ENCODE measurements at places on chromosomes 2 and 18.
A peak's percentile ranks its signal among the peaks of the same experiment; 100 is the strongest.

GRCh38 chr2:192288295-192288694 lies 93.6 kb upstream of the TMEFF2 start:
- DNase-seq, result peak; percentile 56

GRCh38 chr2:190804182-190804795 lies 76.3 kb upstream of the GLS start:
- peak; percentile 59 for DNase-seq

DNA sequence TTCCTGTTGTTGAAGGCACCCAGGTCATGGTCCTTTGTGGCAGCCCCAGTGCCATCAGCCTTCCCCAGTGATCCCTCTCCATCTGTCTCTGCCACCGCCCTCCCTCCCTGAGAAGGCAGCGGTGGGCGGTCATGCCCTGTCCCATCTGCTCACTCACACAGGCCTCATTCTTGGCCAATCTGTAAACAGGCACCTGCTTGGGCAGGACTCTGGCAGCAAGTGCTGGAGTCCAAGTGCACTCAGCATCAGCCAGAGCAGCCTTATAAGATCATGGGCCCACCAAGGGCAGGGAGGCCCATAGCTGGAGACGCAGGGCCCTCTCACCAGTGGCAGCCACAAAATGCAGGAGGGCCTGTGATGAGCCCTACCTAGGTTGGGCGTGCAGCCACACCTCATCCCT lies 140.9 kb downstream of the TWIST2 start:
- no peak for DNase-seq

DNA sequence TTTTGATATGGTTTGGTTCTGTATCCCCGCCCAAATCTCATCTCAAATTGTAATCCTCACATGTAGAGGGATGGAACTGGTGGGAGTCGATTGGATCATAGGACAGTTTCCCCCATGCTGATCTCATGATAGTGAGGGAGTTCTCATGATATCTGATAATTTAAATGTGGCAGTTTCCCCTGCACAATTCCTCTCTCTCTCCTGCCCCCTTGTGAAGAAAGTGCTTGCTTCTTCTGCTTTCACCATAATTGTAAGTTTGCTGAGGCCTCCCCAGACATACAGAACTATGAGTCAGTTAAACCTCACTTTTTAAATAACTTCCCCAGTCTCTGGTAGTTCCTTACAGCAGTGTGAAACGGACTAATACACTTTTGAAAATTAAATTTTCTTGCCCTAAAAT lies 12.3 kb upstream of the KCNJ3 start:
- DNase-seq, result peak; percentile 12

GRCh38 chr2:149038442-149039212 lies at the start of gene LYPD6B:
Gene LYPD6B (plus strand): TSS chr2:149038699. CDS start chr2:149130949, 92,250 bp downstream.
- DNase-seq, result peak; percentile 60

- DNase-seq, result no peak
Measured at GRCh38 chr2:223722226-223722625, 115.2 kb downstream of the AP1S3 start.

- peak; percentile 17 for DNase-seq
Measured at GRCh38 chr2:169734169-169734847, 676 bp downstream of the KLHL23 start.

GRCh38 chr2:156147594-156148330 lies 184.8 kb downstream of the NR4A2 start:
- DNase-seq, result no peak

GRCh38 chr2:229296536-229296935 lies 25.4 kb upstream of the PID1 start:
- DNase-seq, result no peak

- DNase-seq, result no peak
Measured at GRCh38 chr2:4938206-4938605, 754.0 kb upstream of the SOX11 start.

DNA sequence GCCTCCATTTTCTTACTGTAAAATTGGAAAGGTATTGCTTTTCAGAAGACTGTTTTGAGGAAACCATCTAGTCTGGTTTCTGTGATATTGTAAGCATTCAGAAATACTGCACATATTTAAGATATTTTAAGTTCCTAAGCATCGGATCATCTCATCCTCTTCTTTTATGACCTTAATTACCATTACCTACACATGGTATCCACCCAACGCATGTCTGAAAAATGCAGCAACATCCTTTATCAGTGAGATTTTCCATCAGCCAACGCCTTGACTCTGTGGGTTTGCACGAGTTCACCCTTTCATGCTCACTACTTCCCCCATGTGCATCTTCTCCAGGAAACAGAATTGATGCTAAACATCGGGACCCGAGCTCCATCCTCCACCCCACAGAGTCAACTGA lies 84.3 kb downstream of the COL4A4 start:
- DNase-seq, result no peak

DNA sequence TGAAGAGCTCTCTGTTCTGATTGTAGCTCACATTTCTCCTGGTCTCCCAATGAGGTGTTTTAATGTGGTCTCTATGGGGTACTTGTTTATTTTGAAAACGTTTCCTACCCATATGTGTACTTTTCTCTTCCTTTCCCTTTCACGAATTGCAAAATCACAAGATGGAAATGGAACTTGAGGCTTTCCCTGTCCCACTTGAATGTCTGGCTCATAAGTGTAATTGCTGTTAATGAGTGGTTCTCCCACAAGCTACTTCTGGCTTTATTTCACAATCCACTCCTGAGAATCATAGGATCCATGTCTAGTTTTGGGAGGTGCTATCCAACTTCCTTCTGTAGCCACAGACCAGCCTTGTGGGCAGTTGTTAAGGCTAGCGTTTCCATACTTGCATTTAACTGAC lies 81.1 kb upstream of the CAVIN2 start:
- DNase-seq, result no peak

DNA sequence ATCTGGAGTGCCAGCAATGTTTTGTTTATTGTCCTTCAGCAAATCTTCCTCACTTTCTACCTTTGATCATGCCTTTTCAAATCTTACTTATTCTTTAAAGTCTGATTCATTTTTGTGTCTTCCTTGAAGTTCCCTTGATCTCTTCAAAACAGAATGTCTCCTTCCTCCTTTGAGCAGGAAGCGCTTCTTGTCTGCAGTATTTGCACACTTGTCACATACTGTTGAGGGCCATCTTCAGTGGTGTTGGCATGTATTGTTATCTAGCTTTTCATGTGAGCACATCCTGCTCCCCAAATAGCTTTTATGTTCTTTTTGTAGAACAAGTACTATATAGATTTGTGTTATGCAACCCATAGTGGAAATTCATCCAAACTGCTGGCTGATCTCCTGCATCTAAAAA lies 5.9 kb upstream of the CERS6 start:
- no peak for DNase-seq

- DNase-seq, result no peak
Measured at GRCh38 chr18:13377496-13377895, 158.9 kb downstream of the LDLRAD4 start.

DNA sequence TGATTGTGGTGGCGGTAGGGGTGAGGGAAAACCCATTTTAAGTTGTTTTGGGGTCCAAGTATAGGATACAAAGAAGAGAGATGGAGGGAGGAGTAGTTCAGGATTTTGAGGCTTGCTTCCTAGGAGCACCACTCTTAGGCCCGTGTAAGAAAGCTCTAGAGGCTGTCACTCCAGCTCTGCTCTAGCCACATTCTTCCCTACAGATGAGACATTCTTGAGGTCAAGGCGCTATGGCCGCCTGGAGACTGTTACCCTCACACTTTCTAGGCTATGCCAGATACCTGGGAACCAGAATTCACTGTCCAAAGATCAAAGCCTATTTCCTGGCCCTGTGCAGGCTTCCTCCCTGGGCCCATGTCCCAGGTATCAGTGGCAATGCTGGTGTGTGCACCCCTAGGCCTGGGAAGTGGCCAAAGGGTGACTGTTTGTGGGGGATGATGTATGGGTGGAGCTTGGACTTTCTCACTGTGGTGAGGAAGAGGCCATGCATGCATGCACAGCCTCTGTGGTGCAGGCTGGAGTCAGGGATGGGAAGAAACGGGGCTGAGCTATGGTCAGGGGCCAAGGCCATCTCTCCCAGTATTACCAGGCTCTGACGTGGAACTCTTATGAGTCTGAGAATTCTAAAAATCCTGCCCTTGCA lies 7.0 kb upstream of the TTL start:
- DNase-seq, result no peak

DNA sequence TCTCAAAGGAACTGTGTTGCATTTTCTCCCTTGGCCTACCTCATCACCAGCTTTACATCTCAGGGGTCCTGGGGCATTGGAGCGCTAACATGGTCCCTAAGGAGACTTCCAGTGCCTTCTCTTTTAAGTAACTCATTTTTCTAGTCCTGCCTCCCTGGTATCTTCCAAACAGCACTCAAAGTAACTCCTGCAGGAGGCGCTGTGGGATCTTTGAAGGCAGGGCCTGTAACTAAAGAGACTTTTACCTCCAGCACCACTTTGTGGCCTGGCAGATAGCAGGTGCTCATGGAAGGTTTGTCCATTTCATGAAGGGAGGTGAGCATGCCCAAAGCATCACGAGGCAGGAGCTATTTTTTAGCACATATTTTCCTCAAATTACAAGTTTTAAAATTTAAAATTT lies 411.0 kb upstream of the GYPC start:
- peak; percentile 64 for DNase-seq

DNA sequence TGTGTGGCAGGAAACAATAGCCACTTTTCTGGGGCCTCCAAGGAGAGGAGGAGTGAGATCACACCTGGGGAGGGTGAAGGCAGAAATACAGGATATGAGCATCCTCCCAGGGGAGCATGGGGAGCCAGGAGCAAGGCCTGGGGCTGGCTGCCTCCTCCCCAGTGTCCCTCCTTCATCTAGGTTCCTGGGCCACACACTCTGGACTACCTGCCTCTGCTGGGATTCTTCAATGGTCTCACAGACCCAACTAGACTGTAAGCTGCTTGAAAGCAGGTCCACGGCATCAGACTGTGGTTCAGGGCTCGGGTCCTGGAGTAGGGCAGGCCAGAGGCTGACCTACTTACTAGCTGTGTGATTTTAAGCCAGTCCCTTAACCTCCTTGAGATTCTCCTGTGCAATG lies 94.0 kb downstream of the MCFD2 start:
- no peak for DNase-seq

DNA sequence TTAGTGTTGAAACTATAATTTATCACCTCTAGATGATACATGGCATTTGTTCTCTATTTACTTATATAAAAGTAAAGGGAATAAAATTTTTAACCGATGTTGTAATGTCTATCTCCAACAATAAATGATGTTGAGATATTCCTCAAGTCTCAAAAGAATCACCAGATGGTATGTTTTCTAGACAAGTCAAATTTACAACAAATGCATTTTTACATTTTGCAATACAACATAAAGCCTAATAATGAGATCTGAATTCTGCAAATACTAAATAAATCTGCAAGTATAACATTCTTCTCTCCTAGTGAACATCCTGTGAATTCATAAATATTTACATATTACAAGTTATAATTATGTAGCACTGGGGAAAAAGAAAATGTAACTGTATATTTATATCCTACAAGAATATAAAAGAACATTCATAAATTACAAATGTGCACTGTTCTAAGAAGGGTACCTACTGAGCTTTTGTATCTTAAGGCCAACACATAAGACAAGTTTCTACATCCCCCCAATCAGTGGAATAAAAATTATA lies 1504.4 kb upstream of the ZEB2 start:
- DNase-seq, result no peak

DNA sequence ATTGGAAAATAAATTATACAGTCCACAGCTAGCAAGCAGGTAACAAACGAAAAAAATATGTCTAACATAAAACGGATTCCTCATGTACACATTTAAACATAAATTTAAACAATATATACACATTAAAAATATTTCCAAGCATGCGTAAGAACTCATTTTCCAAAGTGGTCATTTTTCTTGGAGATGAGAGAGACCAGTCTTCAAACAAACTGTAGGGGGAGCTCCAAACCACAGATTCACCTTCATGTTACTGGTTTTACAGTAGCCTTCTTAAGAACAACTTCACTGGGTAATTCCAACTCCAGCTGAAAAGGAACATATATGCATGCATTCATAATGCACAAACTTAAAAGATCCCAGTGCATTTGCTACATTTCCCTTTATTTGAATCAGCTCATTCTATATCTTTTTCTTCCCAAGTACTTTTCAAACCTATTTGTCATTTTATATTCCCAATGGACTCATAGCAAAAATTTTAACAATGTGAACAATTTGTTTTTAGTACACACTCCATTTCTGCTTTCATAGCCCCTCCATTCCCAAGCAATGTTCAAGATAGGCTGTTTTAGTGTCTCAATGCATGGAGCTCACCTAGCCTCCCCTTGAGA lies 4.7 kb upstream of the STAMBP start:
- DNase-seq, result peak; percentile 82

DNA sequence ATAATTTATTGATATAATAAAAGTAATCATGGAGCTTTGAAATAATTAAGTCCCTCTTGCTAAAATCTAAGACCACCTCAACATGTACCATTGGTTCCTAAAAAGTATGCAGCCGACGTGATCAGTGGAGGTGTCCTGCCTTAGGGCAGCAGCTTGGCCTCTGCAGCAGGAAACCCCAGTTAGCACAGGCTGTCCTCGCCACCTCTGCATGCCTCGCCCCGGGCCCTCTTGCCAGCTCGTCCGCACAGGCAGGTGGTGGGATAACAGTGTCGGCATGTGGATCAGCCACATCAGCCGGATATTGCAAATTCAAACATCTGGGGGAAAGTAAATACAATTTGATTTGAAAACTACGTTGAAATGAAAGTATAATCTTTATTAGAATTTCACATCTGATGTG lies 22.9 kb downstream of the COA5 start:
- DNase-seq, result no peak

- DNase-seq, result no peak
Measured at GRCh38 chr2:39408351-39409136, 28.5 kb downstream of the MAP4K3 start.

DNA sequence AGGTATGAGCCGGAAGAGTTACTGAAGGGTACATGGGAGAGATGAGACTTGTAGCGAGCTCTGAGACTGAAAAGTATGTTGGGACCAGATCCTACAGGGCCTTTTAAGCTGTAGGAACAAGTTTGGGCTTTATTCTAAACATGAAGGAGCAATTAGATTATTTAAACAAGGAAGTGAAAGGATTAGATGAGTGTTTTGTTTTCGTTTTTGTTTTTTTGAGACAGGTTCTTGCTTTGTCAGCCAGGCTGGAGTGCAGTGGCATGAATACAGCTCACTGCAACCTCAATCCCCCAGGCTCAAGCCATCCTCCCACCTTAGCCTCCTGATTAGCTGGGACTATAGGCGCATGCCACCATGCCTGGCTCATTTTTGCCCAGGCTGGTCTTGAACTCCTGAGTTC lies 110.7 kb downstream of the C1D start:
- no peak for DNase-seq

- DNase-seq, result no peak
Measured at GRCh38 chr2:127429291-127429690, 11.1 kb downstream of the PROC start.

GRCh38 chr2:67295851-67296250 lies 101.3 kb upstream of the ETAA1 start:
- DNase-seq, result no peak

DNA sequence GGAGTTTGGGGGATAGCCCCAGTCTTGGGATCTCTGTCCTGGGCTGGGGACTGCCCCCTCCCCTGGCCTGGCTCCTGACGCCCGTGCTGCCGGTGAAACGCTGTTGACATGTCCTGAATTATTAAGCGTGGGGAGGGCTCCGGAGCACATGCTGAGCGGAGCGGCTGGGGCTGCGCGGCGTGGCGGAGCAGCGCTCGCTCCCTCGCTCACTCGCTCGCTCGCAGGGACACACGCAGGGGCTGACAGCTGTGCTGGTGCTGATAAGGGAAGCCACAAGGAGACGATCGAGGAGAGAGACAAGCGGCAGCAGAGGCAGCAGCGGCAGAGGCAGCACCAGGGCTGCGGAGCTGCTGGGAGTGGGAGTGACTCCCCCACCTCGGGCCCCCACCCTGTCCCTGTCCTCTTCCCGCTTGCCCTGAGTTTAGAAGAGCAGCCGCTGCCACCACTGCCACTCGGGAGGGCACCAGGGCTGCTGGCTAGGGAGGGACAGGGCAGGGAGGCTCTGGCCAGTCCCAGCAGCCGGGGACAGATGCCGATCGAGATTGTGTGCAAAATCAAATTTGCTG lies at the start of gene ASIC4:
TSS of gene ASIC4 (plus strand) at position 287 of the 566 bp plus-strand sequence. CDS start at position 530, 243 bp downstream.
- DNase-seq, result no peak
